Ecto neural progenitor cell (in vitro differentiated cells): ENCODE measurements at places on chromosomes 11 and 22.

DNA sequence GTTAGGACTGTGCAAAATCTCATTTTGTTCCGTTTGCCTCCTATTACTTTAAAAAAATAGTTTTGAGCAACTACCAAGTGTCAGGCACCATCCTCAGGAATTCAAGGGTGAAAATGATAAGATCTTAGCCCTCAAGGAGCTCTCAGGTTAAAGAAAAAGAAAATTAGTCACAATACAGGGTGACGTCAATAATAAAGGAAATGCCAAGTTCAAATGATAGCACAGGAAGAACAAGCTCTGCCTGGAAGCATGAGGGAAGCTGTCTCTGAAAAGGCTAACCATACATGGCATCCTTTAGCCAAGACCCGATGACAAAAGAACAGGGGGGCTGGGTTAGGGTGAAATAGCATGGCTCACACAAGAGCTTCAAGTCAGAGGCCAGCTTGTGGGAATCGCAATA is 11.1 kb upstream of the MPZL2 start:
- DNase-seq, result no peak

- no peak for DNase-seq
Observed at GRCh38 chr11:20452585-20452984, 65.1 kb downstream of the PRMT3 start.

GRCh38 chr22:39833610-39834009 is 60.0 kb downstream of the ENTHD1 start:
- no peak for DNase-seq

DNA sequence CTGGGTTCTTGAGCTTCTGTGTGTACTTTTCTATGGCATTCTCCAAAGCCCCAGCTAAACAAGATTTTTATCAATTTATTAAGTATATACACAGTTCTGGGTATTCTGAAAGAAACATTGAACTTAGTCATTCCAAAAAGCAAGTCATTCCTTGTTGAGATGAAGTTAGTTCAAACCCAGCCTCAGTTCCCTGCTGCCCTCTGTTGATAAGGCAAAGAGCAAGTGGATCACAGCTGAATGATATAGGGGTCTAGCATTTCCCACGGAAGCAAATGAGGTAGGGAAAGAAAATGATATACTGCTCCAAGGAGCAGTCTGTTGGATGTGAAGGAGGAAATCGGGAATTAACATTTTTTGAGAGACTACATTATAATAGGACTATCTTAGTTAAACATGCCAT is 841.8 kb upstream of the TENM4 start:
- no peak for DNase-seq

GRCh38 chr11:79672786-79673185 is 232.0 kb upstream of the TENM4 start:
- no peak for DNase-seq

DNA sequence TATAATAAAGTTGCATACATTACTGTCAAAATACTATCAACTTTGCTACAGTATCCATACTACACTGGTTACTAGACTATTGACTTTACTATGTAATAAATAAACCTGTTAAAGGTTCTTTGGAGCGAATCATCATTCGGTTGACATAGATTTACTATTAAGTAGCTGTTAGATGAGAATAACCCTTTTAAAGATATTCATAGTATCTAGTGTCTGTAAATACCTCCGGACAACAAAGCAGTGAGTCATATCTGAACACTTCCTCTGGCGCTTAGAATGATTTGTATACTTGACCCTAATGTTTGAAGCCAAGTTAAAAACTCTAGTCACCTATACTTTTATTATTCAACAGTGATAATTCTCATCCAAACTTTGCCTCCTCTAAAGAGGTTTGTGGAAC is 84.7 kb downstream of the MSANTD4 start:
- no peak for DNase-seq

DNA sequence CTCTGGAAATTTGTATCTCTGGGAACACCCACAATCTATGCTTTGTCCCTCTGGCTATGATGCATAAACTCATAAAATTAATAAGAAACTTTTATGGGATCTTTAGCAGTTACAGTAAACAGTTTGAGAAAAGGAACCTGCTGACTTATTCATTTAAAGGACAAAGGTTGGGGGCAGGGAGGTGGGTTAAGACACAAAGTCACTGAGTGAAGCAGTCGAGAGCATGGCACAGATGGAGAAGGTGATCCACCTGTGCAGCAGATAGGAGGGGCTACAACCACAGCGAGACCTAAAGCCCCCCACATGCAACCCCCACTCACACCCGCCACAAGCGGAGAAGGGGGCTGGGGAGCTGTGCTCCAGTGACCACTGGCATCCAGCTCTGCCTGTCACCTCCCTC is 45.0 kb downstream of the SMCO4 start:
- no peak for DNase-seq

DNA sequence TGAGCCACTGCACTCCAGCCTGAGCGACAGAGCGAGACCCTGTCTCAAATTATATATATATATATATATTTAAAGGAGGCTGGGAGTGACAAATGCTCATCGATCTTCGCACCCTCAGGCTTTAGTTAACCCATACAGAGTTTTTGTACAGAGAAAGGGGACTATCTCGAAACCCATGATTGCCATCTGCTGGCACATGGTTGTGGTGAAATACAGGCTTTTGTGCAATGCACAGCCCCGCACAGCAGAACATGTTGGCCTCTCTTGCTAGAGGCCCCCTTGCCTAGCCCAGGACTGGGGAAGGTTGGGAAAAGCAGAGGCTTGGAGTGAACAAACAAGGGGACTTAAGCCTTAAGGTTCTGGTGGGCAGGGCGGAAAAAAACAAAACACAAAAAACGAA is 3.6 kb downstream of the MYBPC3 start:
- no peak for DNase-seq

DNA sequence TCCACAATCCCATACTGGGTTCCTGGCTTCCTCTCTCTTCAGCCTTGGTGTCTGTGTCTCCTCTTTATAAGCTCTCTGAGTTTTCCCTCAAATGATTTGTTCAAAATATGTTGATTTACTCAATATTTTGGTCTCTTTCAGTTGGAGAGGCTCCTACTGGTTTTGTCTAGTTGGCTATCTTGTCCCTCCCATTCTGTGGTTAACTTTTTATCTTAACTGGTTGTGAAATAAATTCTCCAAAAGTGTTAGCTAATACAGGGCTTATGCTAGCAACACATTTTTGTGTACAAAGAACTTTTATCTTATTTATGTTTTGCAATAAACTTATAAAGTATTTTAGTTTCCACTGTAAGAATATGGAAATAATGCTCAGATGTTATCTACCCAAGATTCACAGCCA is 200.9 kb downstream of the AASDHPPT start:
- no peak for DNase-seq

DNA sequence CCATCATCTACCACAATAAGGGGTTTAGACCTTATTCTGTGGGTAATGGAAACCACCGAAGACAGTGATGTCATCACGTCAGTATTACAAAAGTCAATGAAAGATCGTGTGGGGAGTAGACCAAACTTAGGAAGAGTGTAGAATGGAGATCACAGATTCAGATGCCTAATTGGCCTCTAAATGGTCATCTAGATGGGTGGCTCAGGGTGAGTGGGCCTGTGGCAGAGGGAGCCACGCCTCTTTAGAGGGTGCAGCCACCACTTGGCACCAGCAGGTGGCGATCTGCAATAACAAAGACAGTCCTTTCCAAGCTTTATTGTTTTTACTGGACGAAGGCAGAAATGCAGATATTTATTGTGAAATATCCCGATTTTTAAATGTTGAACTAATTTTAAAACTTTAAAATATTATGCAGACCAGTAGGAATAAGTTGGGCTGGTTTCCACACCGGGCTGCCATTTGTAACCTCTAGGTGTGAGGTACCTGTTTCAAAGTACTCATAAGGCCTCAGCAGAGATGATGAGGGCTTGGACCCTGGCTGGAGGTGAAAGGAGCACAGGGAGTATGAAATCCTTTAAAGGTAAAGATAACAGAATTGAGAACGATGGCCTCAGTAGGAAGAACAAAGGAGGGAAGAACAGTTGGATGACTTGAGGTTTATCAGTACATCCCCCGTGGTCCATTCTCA is 222.0 kb downstream of the DBX1 start:
- DNase-seq, result peak; percentile 69

- DNase-seq, result no peak
Observed at GRCh38 chr11:2319791-2320472, 18.1 kb downstream of the TSPAN32 start.

- no peak for DNase-seq
Observed at GRCh38 chr11:95536047-95536690, 253.4 kb downstream of the FAM76B start.

GRCh38 chr11:34243600-34244464 is 114.0 kb downstream of the ABTB2 start:
- DNase-seq, result no peak

- no peak for DNase-seq
Observed at GRCh38 chr11:64858467-64859263, 14.2 kb upstream of the CDC42BPG start.
